ENCODE measurements at places on chromosomes 2 and 18. TPM values are rescaled to one million over a fixed set of nuclear protein-coding genes. Genes with fewer than 3 reads are reported as not detected.

FAM110C gene
- 2.8 TPM for polyA plus RNA-seq

CXCR1 gene
- 49.0 TPM for polyA plus RNA-seq

DUSP2 gene
- polyA plus RNA-seq: 3.5 TPM

GRCh38 chr2:197798187-197798586 lies 6.2 kb upstream of the PLCL1 start:
- DNase-seq: no peak

- DNase-seq: peak; percentile 53
These were observed 697 bp downstream of the LGALSL start for GRCh38 chr2:64454386-64455332.

DNA sequence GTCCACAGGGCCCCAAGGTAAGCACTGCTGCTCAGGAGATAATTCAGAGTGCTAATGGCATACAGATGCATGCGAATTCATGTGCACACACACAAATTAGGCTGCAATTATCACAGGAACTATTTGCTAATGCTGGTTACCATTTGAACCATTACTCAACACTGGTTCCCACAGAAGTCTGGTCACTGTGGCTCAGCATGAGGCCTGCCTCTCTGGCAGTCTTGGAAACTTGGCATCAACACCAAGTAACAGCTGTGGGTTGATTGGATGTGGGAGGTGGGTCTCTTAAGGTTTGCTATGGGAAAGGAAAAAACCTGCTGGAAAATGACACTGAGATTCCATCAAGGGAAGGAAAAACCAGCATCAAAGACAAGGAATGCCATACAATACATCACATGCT lies 105.0 kb downstream of the CELF4 start:
- DNase-seq: peak; percentile 61

DNA sequence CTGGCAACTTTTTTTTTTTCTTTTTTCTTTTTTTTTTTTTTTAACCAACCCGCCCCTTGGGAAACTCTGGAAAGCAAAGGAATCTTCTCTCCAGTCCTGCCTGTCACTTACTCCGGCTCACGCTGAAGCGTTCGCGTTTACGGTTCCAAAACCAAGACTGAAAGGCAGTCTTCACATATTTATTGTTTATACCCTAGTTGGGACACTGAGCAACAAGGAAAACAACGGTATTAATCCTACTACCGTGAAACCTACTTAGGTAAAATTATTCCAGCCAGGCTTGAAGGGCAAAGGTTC lies 125.4 kb downstream of the OSBPL1A start:
- no peak for DNase-seq

- DNase-seq: no peak
These were observed 147.6 kb downstream of the CYP26B1 start for GRCh38 chr2:72000110-72000509.

- DNase-seq: peak; percentile 40
These were observed 25.7 kb upstream of the FAM178B start for GRCh38 chr2:97011977-97012569.

DNA sequence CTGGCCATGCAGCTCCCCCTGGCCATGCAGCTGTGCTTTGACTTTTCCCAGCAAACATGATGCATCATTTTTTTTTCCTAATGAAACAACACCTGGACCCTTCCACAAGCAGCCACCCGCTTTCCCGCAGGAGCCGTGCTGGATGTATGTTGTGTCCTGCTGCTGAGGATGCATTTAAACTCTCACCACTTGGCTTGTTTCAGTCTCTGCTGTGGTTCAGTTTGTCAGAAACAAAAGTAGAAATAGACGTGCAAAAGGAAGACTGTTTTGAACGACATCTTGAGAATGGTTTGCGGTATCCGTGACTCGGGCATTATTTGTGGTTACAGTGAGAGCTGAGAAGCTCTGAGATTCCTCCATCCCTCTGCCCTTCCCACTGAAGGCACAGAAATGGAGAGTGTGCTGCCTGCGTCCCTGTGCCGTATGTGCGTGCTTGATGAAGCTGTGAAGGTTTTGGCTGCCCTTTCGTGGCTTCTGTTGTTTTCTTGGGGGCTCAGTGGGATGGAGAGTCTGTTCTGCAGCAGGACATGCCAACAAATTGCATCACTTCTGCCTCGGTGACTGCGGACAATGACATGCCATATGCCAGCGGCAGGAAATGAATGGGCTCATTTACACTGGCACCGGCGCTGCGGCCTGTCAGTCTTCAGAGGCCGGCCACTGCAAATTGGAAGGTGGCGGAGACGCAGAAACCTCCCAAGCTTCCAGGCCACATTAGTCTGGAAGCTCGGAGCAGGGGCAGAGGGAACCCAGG lies 417.7 kb upstream of the SALL3 start:
- peak; percentile 54 for DNase-seq

GRCh38 chr18:76476665-76477561 lies 18.1 kb downstream of the ZNF516 start:
- peak; percentile 69 for DNase-seq

GRCh38 chr18:35953688-35954087 lies 18.8 kb upstream of the RMP24 start:
- no peak for DNase-seq

- DNase-seq: no peak
These were observed 27.0 kb upstream of the CCDC178 start for GRCh38 chr18:33467531-33467930.

GRCh38 chr2:162746310-162746709 lies 92.3 kb downstream of the KCNH7 start:
- DNase-seq: no peak

DNA sequence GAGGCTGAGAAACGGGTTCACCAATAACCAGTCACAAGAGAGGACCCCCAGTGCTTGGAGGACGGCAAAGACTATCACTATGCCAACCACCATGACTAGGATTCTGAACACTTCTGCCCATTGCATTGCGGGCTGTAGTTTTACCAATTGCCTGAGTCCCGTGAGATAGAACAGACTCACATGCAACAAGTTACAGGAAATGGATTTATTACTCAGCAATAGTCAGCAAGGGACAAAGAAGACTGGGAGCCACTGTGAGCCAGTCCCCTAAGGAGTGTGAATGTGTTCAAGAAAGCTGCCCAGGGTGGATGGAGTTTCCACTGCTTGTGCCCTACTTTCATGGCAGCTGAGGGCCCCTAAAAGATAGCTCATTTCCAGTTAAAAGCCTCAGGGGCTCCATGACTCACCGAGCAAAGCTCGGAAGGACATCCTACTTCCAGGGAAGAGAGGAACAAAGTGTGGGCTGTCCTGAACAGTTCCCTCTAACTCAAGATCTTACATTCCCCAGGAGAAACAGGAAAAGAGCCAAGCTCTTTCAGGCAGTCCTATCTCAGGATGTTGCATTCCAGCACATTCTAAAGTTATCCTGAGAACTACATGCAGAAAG lies 54.4 kb downstream of the SLC4A3 start:
- no peak for DNase-seq

GRCh38 chr2:202941771-202942170 lies 29.7 kb downstream of the CARF start:
- no peak for DNase-seq
